ENCODE measurements at places on chromosomes 6 and 20.
A peak's percentile ranks its signal among the peaks of the same experiment; 100 is the strongest.

DNA sequence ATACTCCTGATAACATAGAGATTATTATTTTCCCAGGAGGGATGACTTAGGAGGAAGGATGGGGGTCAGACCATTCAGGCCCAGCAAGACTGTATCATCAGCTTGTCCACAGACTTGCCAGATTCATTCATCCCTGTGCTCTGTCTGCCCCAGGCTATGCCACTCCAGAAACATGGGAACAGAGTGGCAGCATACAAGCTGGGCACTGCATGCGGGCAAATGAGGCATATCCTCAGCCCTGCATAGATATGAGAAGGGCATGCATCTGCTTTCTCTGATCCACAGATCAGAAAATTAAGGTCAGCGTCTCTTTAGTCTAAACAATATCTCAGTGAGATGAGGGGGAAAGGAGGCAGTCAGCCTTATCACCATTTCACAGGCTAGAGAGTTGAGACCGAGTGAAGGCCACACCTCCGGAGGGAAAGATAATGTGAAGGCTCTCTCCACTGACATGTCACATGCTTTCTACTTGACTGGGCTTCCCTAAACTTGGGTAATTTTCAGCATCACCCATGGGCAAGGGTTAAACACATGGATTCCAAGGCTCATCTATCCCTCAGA lies 140.5 kb downstream of the TFAP2B start:
- no peak for DNase-seq

DNA sequence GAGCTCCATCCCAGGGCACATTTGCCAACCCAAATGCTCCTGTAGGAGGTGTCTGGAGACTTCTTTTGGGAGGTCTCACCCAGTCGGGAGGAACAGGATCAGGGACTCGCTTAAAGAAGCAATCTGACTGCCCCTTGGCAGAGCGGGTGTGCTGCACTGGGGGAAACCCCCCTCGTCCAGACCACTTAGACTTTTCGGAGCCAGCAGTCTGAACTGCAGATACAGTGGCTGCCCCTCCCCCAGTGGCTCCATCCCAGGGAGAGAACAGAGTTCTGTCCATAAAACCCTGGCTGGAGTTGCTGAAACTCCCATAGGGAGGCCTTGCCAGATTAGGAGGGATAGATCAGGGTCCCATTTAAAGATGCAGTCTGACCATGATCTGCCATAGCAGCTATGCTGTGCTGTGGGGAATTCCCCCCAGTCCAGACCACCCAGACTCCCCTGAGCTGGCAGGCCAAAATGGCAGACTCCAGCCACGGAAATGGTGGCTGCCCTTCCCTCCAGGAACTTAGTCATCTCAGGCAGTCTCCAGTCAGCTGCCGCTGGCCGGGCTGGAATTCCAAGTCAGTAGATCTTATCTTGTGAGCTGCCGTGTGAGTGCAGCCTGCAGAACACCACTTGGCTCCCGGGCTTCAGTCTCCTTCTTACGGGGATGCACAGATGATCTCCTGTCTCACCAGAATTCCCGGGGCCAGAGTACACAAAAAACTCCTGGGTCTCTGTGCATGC lies 278.1 kb upstream of the SASH1 start:
- DNase-seq = no peak

GRCh38 chr6:32972353-32973143 lies 4.2 kb downstream of the BRD2 start:
- peak; percentile 47 for DNase-seq

- no peak for DNase-seq
Observed at GRCh38 chr20:64159711-64160110, 4.5 kb upstream of the MYT1 start.

GRCh38 chr6:161673026-161673425 lies 399.2 kb upstream of the AGPAT4 start:
- no peak for DNase-seq

Data from effector CD4-positive, alpha-beta T cell (primary cell).